Left forelimb (tissue), 1 donor: ENCODE measurements at places on chromosomes 6 and 20.

GRCh38 chr20:19886661-19887288 lies 128.7 kb downstream of the RIN2 start:
- DNase-seq, result no peak

DNA sequence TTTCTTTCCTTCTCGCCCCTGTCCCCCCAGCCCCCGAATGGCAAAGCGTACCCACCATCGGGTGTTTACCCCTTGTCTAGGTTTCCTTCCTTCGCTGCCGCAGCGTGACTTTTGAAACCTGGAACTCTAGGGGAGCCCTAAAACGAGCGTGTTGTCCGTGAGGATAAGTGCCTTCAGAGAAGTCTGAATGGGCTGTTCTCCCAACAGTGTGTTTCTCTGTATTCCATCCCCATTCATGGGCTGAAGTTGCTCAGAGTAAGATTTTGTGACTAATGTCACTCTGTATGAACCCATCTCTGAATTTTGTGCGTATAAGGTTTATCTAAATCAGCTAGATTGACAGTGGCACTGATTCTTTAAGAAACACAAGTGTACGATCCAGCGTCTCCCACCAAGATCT lies 949 bp downstream of the MACROD2 start:
- DNase-seq, result no peak

DNA sequence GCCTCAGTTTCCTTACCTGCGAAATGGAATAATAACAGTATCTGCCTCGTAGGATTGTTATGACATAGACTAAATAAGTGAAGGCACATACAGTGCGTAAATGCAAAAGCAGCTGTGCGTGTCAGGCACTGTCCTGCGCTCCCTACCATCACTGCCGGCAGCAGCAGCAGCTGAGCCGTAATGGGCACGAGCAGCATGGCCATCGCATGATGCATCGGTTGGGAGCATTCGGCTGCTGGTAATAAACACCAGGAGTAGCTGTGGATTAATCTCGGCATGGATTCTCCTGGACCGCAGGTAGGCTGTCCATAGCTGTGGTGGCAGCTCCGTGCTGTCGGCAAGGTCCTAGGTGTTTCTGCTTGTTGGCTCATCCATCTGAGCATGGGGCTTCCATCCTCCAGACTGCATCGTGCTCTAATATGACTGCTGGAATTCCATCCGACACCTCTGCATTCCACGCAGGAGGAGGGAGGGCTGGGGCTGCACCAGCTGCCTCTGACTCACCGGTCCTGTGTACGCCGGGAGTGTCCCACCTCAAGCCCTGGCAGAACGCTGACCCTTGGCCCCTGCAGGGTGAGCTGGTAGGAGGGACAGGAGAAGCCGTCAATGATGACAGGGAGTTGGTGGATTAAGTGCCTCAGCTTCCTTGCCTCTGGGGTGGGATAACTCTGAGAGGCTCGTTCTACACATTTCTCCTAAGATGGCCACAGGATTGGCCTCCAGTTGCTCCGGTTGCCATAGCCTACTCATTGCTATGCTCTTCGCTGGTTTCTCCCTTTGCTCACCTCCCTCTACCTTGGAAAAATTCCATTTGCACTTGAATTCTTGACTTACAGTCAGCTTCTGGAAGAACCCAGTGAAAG lies 100.9 kb upstream of the PMEPA1 start:
- DNase-seq, result no peak

- DNase-seq, result no peak
Observed at GRCh38 chr20:21149344-21149743, 23.5 kb downstream of the KIZ start.

- DNase-seq, result no peak
Observed at GRCh38 chr6:84641076-84641475, 123.3 kb downstream of the TBX18 start.

DNA sequence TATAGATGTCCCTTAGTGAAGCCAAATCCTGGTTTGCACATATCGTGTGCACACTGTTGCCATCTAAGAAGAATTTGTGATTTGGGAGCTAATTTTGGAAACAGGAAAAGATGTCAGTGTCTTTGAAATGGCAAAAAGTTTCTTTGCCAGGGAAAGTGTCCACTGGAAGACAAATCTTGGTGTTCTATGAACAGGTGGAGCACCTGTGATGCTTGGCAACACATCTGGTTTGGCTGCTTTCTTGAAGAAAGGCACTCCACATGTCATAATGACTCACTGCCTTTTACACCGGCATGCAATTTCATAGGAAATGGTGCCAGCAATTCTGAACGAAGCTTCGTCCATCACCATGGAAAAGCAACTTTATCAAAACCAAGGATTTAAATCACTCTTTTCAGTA lies 1040.0 kb upstream of the MAP3K7 start:
- DNase-seq, result no peak

- no peak for DNase-seq
Observed at GRCh38 chr20:10812759-10813327, 139.0 kb upstream of the JAG1 start.

DNA sequence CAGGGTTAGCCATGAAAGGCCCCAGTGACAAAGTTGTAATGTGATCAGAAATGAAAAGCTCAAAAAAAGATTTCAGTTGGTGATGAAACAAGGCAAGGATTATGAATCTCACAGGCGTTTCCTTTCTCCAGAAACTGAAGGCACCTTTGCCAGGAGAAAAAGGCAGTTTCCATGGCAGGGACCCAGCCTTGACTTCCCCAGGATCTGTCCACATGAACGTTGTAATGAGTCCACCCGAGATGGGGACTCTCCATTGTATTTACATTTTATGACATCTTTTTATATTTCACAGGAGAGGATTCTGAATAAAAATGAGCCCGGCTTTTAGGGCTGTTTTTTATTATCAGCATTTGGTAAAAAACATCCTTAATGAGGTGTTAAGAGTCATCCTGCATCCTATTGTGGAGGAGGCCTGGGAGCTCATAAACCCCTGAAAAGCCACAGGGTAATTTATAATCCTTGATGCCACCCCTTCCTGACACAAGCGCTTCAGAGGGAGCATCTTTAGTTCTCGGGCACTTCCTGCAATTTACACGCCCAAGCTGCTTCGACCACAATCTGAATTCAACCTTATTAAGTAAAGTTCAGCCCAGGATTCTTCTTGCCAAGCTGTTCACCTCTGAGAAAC lies 74.1 kb upstream of the SALL4 start:
- no peak for DNase-seq

- no peak for DNase-seq
Observed at GRCh38 chr6:18088419-18089296, 33.8 kb downstream of the NHLRC1 start.

GRCh38 chr20:23686046-23686750 lies 2.6 kb downstream of the CST4 start:
- DNase-seq, result no peak

DNA sequence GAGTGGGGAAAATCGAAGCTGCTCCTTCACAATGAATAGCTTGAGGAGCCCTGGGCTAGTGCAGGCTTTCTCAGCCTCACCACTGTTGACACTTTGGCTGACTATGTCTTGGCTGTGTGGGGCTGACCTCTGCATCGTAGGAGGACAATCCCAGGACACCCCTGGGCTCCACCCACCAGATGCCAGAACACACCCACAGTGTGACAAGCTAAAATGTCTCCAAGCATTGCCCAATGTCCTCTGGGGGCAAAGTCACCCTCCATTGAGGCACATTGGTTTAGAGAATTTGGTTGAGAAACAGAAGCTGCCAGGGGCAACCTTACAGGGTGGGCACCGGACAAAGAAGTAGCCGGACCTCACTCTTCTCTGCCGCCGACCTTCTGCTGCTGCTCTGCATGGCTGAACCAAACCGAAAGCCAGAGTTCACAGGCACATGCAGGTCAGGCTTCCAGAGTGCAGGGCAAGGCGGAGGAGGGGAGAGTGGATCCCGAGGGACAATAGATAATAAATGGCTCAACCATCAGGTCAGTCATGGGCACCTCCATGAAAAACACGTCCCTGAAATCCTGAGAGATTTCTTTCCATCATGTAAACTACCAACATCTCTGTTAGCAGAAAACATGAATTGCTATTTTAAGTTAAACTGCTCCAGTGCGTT lies 189.0 kb downstream of the LRFN2 start:
- peak; percentile 20 for DNase-seq

GRCh38 chr6:99130897-99131873 lies 183.4 kb upstream of the FBXL4 start:
- no peak for DNase-seq

- DNase-seq, result no peak
Observed at GRCh38 chr6:156839591-156840001, 62.4 kb downstream of the ARID1B start.

- no peak for DNase-seq
Observed at GRCh38 chr6:47690214-47690613, 8.2 kb upstream of the ADGRF4 start.

GRCh38 chr20:33059741-33060390 lies 6.2 kb downstream of the BPIFB3 start:
- no peak for DNase-seq

GRCh38 chr20:47258745-47259695 lies 97.5 kb downstream of the ZMYND8 start:
- DNase-seq, result no peak

DNA sequence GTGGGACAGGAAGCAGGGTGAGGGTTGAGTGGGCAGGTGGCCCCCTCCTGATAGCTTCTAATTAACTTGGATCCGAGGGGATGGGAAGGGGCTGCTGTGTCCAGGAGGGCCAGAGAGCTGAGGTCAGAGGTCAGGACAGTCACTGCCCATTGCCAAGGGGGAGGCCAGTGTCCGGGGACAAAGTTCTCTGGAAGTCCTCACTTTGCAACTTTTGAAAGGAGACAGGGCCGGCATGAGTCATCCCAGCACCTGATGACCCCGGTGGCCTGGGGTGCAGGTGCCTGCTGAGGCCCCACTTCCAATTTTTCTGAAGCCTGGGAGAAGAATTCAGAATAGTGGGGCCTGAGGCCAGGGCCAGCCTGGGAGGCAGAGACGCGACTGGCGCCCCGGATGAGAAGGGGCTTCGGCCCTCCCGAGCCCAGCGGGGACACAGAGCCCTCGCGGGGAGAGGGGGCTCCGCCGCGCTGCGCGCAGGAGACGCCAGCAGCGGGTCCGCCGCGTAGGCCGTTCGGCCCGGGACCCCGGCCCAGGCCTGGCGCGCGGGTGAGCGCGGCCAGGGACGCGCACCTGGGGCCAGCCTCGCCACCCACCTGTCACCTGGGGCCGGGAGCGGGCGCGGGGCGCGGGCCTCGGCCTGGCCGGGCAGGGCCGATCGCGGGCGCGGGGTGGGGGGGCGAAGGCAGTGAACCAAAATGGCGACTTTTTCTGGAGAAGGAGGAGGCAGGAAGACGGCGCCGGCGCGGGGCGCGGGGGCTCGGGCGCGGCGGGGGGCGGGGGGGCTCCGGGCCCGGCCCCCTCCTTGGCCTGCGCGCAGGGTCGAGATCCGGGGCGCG lies 586 bp downstream of the ZNF512B start:
- peak; percentile 73 for DNase-seq
